GM23338 (cell line): ENCODE measurements at places on chromosomes 2 and 18.
A peak's percentile ranks its signal among the peaks of the same experiment; 100 is the strongest.

- H3K27ac ChIP-seq, result no peak overlapping the region
- no peaks in the 10 kb centered on the region for H3K36me3 ChIP-seq
- no peak overlapping the region for H3K4me3 ChIP-seq
- H3K27me3 ChIP-seq, result no peaks in the 10 kb centered on the region
Measured at GRCh38 chr2:152577579-152577978, 139.7 kb downstream of the PRPF40A start.

GRCh38 chr2:55949211-55949610, 25.6 kb upstream of the EFEMP1 start:
- H3K27me3 ChIP-seq, result no peaks in the 10 kb centered on the region
- H3K4me1 ChIP-seq, result no peaks in the 10 kb centered on the region
- no peaks in the 10 kb centered on the region for H3K36me3 ChIP-seq

- no peak for DNase-seq
- H3K27me3 ChIP-seq, result no peaks in the 10 kb centered on the region
- H3K4me3 ChIP-seq, result no peak overlapping the region
- H3K36me3 ChIP-seq, result no peaks in the 10 kb centered on the region
- H3K4me1 ChIP-seq, result peaks cover 6% of the 10 kb centered on the region; the same call in 1 of the 2 replicates
Measured at GRCh38 chr2:59177748-59178147, 936.6 kb upstream of the FANCL start.

GRCh38 chr2:139020287-139020686, 240.1 kb upstream of the NXPH2 start:
- DNase-seq, result no peak
- H3K4me1 ChIP-seq, result no peaks in the 10 kb centered on the region
- no peak overlapping the region for H3K4me3 ChIP-seq
- H3K27me3 ChIP-seq, result no peaks in the 10 kb centered on the region

DNA sequence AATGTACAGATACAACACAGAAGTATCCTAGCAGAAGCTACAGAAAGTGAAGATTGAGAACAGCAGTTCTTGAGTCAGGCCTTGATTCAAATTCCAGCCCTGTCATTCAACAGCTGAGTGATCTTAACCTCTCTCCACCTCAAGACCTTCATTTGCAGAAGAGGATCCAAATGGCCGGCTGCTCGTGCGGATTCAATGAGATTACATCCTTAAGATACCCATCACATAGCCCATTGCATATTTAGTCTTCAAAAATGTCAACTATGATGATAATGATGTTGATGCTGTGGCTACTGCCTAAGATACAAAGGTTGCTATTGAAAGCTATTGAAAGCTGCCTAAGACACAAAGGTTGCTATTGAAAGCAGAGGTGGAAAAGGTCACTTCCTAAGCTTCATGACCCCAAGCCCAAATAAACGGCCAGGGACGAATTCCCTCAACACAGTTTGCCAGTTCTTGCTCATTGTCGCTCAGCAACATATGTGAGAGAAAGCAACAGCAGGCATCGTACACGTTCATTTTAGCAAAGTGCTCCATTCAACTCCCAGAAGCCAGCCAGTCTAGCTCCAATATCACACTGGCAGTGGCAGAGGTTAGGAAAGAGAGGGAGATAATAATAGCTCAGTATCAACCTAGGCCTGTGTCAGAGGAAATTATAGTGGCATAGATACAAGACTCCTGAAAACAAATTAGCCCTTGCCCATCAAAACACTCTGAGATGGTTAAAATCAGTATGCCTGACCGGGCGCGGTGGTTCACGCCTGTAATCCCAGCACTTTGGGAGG, 36.1 kb downstream of the MRPL35 start:
- H3K36me3 ChIP-seq, result no peaks in the 10 kb centered on the region
- H3K4me3 ChIP-seq, result no peak overlapping the region
- H3K4me1 ChIP-seq, result peaks cover 7% of the 10 kb centered on the region; the same call in 1 of the 2 replicates
- no peak for DNase-seq

GRCh38 chr2:172311921-172312345, 115.5 kb upstream of the ITGA6 start:
- no peaks in the 10 kb centered on the region for H3K4me1 ChIP-seq
- no peak overlapping the region for H3K27ac ChIP-seq
- no peaks in the 10 kb centered on the region for H3K36me3 ChIP-seq
- DNase-seq, result no peak

- H3K36me3 ChIP-seq, result no peaks in the 10 kb centered on the region
- H3K4me1 ChIP-seq, result no peaks in the 10 kb centered on the region
- DNase-seq, result peak; percentile 88
- H3K27me3 ChIP-seq, result no peaks in the 10 kb centered on the region
- no peak overlapping the region for H3K4me3 ChIP-seq
- no peak overlapping the region for H3K27ac ChIP-seq
Measured at GRCh38 chr2:182649316-182649715, 66.7 kb upstream of the DNAJC10 start.

GRCh38 chr2:43818761-43819160, 19.9 kb downstream of the ABCG5 start:
- H3K36me3 ChIP-seq, result no peaks in the 10 kb centered on the region
- H3K27ac ChIP-seq, result no peak overlapping the region
- H3K27me3 ChIP-seq, result no peaks in the 10 kb centered on the region
- no peak overlapping the region for H3K4me3 ChIP-seq
- H3K4me1 ChIP-seq, result no peaks in the 10 kb centered on the region
- no peak for DNase-seq

DNA sequence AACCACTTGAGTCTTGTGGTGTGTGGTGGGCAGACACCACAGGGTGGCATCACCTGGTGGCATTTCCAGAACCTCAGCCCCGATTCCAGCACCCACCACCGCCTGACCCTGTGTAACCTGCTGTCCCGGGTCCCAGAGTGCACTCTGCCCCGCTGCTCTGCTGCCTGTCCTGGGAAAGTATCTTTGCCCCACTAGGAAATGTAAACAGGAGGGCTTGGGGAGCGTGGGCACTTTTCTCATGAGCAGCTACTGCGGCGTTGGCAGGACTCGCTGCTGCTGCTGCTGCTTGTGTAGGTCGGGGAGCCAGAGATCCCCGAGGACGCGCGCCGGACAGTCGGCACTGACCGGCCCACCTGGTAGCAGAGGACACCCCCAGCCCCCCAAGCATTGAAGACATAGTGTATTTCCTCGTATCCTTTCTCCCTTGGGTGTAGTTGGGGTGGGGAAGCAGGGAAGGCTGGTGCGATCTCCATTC, 13.4 kb downstream of the DTYMK start:
- no peak for DNase-seq
- no peak overlapping the region; the same call in 1 of the 2 replicates for H3K27ac ChIP-seq
- H3K36me3 ChIP-seq, result peaks cover 4% of the 10 kb centered on the region; the same call in 1 of the 2 replicates
- H3K4me1 ChIP-seq, result no peaks in the 10 kb centered on the region
- no peak overlapping the region for H3K4me3 ChIP-seq

- H3K4me1 ChIP-seq, result peaks cover 31% of the 10 kb centered on the region
- H3K4me3 ChIP-seq, result no peak overlapping the region
- H3K36me3 ChIP-seq, result peaks cover 25% of the 10 kb centered on the region; the same call in 1 of the 2 replicates
- no peak for DNase-seq
- H3K27me3 ChIP-seq, result no peaks in the 10 kb centered on the region
- no peak overlapping the region for H3K27ac ChIP-seq
Measured at GRCh38 chr2:20313659-20314058, 37.0 kb downstream of the PUM2 start.

DNA sequence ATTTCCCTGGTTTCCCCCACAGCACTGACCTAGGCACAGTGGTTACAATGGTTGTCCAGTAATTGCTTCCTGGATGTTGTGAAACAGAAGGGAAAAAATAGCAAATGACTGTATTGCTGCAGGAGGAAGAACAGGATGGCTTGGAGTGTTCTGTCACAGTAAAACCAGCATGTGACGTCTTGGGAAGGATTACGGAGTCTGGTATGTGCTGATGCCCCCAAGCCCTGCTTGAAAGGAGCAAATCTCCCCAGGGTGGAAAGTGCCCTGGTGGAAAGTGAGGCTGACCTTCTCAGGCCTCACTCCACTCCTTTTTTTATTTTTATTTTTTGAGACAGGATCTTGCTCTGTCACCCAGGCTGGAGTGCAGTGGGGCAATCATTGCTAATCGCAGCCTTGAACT, 7.8 kb downstream of the RAB11FIP5 start:
- no peaks in the 10 kb centered on the region for H3K36me3 ChIP-seq
- DNase-seq, result no peak
- no peak overlapping the region for H3K4me3 ChIP-seq
- peaks cover 19% of the 10 kb centered on the region for H3K4me1 ChIP-seq
- H3K27ac ChIP-seq, result no peak overlapping the region

DNA sequence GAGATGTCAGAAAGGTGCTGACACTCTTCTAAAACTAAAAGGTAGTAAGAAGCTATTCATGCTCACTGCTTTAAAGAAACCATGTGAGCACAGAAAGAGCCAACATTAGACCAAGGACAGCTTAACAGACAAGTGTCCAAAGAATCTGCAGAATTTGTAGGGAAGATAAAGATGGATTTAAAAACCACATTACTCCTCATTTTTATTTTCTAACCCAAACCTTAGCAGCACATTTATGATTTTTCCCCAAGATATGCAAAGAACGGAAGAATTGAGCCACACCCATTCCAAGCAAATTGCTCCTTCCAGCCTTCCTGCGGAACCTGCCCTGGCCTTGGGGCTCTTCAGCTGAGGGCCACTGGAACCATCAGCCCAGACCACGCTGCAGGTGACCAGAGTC, 26.9 kb downstream of the MBP start:
- no peaks in the 10 kb centered on the region for H3K36me3 ChIP-seq
- peaks cover 15% of the 10 kb centered on the region; the same call in 1 of the 2 replicates for H3K4me1 ChIP-seq
- H3K4me3 ChIP-seq, result no peak overlapping the region
- no peaks in the 10 kb centered on the region for H3K27me3 ChIP-seq
- H3K27ac ChIP-seq, result no peak overlapping the region

DNA sequence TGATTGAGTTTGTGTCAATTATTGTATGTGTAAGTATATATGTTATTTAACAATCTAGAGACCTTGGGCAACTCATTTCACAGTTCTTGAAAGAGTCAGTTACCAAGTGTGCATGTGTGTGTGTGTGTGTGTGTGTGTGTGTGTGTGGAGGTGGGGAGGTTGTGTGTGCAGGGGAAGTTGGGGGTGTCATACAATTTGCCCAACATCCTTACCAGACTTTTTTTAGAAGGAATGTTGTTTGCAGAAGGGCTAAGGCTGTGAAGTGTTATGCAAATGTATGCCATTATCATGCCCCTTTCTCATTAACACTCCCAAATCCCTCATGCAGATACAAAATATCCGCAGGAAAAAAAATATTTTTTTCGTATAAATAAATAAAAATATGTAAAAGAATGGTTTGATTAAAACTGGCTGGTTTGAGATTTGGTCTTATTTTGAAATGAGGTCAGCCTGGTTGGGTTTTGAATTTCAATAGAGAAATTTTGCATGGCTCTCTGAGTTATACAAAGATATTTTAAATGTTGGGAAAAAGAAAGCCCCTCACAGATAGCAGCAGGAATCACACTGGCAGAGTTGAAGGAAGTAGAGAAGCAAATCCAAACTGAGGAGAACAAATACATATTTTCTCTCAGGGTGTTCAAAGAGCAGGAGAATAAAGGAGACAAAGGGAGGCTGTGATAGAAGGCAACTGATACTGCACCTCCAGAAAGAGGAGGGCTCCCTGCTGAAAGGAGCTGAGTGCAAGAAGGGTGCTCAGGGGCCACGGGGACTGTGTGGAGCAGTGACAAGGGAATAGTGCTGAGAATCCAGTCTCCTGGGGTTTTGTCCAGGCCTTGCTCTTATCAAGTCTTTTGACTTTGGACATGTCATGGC, 1365.5 kb upstream of the CELF4 start:
- no peaks in the 10 kb centered on the region for H3K27me3 ChIP-seq
- peak; percentile 51 for DNase-seq

- no peaks in the 10 kb centered on the region for H3K27me3 ChIP-seq
- H3K4me3 ChIP-seq, result no peak overlapping the region
- H3K4me1 ChIP-seq, result no peaks in the 10 kb centered on the region
- no peaks in the 10 kb centered on the region for H3K36me3 ChIP-seq
Measured at GRCh38 chr18:37764541-37765288, 199.1 kb upstream of the CELF4 start.

DNA sequence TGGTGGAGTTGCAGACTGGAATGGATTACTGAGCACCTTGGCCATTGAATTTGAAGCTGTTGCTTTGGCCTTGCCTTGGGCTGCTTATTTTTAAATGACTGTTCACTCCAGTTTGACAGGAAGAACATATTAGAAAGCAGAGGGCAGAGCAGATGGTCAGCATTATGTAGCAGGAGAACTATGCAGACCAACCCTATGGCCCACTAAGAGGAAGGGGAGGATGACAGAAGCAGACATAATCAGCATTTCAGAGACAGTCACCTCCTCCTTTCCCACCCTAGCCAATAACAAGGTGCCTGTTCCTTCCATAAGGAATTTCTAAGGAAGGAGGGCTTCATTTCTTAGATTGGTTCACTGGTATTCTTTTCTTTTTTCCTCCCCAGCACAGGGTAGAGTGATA, 2.4 kb downstream of the CHRNA1 start:
- H3K36me3 ChIP-seq, result no peaks in the 10 kb centered on the region
- no peak overlapping the region for H3K4me3 ChIP-seq
- H3K27ac ChIP-seq, result no peak overlapping the region
- peaks cover 10% of the 10 kb centered on the region; the same call in 1 of the 2 replicates for H3K4me1 ChIP-seq
